ENCODE measurements at places on chromosomes 5 and 9.

DNA sequence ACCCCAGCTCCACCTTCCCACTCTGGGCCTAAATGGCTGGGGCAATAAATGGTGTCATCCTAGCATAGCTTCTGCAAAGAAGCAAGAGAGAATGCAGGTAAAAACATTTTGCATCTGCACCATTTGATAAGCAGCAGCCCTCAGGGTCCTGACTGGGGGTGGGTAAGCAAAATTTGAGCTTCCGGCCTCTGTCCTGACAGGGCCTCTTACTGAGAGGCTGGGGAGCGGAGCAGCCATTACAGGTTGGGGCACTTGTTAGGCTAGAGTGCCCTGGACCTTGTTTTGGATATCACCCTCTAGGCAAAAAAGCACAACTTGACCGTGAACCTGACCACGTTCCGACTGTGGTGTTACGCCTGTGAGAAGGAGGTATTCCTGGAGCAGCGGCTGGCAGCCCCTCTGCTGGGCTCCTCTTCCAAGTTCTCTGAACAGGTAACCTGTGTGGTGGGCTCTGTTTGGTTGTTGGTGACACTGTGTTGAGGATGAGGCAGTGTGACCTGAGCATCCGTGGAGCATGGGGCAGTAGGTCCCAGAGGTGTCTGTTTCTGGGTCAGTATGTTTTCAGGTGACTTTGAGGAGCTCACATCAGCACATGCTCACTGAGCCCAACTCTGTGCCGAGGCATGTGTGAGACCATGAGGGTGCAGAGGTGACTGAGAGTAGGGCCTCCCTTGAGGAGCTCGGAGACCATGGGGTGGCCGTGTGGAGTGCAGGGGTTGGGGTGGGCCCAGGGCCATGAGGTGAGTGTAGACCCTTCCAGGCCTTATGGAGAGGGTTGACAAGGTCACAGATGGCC lies 23.1 kb downstream of the USP20 start:
- no peak for DNase-seq

- DNase-seq = no peak
Measured at GRCh38 chr5:161373345-161373707, 173.2 kb downstream of the GABRB2 start.

DNA sequence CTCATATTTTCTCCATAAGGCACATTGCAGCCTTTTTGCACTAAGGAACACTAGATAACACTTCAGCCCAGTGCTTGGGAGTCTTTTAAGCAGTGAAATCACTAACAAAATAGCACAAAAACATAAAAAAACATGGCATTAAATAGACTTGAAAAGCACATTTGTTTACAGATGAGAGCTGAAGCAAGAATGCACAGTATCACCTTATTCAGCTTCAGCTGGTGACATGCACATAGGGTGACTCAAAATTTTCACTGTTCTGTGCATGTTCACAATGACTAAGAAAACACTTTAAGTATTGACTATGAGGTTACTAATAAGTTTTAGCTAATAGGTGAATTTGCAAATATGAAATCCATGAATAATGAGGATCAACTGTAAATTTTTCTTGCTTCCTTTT lies 293.9 kb upstream of the TARS1 start:
- DNase-seq = no peak

DNA sequence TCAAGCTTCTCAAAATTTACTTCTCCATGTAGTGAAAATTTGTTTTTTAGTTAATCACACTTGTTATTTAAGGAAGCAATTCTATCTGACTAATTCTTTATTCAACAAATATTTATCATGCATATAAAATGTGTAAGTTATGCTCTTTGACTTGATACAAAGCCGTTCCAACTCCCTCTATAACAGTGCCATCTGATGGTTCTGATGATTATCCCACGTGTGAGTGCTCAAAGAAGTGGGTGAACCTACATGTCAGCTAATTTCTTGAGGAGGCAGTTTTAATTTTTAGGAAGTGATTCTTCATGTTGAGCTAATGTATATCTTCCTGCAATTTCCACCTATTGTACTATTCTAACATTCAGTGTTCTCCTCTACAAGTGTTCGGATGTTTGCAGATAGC lies 88.8 kb upstream of the BRINP1 start:
- no peak for DNase-seq

DNA sequence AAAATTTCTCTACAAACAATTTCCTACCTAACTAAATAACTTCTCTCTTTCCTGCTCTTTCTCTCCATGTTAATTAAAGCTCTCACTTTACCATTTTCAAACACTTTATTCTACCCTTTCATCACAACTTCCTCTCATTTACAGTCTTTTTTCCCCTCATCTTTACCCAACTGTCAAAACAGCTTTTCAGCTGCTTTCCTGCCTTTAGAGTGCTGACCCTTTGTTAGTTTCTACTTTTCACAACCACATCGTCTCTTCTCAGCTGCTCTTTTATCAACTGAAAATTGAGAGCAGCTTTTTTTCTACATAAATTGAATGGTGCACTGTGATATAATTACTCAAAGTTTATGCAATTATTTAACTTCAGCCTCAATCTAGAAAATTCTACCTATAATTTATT lies 3.1 kb upstream of the HOMER1 start:
- DNase-seq = no peak

- no peak for DNase-seq
Measured at GRCh38 chr5:72407541-72407940, 87.4 kb downstream of the PTCD2 start.

- no peak for DNase-seq
Measured at GRCh38 chr9:37302277-37302676, 120.2 kb upstream of the GRHPR start.

DNA sequence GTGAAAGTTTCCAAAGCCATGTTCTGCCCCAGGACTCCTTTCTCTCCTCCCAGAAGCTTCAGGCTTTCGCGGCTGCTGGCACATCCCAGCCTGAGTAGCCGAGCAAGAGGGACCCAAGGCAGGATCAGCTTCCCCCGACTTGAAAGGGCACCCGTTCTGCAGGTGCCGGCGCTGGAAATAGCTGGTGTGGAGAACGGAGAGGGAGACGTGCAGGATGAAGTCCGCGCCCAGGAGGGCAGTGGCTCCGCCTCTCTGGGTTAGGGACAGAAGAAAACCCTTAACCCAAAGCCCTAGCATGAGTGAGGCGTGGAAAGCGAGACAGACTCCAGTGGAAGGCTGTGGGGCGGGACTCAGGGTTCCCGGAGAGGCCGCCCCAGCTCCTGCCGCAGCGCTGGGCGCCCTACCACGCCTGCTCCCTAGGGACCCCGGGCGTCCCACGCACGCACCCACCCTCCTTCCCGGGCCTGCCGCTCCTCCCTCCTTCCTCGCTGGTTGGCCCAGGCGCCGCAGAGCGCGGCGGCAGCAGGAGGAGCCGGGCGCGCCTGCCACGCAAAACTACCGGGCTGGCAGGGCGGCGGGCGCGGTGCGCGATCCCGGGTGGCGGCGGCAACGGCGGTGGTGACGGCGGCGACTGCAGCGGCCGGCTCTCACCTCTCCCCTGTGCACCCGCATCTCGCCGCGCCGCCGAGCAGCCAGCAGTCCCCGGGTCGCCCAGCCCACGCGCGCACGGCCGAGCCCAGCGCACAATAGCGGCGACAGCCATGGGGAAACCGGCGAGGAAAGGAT lies at the start of gene SLC1A1:
TSS of gene SLC1A1 (plus strand) at position 550 of the 786 bp plus-strand sequence. CDS start at position 762, 212 bp downstream.
- DNase-seq = no peak

GRCh38 chr9:134617246-134617645 lies 24.4 kb upstream of the COL5A1 start:
- no peak for DNase-seq
